MCF 10A (cell line): ENCODE measurements at places on chromosomes 3 and 15. TPM values are rescaled to one million over a fixed set of nuclear protein-coding genes. Genes with fewer than 3 reads are reported as not detected.

DNA sequence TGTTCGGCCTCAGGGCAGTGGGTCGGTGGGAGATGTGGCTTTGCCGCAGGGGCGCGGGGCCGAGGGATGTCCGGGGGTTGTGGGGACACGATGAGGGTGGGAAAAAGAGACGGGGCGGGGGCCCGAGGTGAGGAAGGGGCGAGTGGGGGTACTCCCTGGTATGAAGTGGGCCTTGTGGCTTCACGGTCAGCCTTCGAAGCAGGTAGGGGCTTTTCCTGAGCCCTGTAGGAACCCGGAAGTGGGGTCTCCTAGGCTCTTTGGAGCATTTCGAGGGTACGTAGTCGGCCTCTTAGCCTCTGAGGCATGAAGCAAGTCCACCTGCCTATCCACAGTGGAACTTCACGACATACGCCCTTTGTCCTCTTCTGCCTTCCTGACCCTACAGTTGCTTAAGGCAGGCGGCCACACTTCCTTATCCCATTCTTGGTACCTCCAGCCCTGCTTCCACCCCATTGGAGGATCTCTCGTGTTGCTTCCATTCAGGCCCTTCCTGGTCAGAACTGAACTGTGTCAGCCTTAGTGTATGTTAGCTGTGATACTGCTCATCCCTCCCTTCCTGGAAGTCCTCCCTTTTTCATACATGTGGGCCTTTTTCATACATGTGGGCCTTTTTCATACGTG lies 389 bp downstream of the ARPC4 start:
- DNase-seq = no peak
- H3K27ac ChIP-seq = peak overlapping the region; percentile 100
- no peaks in the 10 kb centered on the region for H3K27me3 ChIP-seq
- peaks cover 61% of the 10 kb centered on the region for H3K36me3 ChIP-seq
- peaks cover 31% of the 10 kb centered on the region for H3K4me1 ChIP-seq
- H3K4me3 ChIP-seq = peak overlapping the region; percentile 98

PLSCR2 gene
- total RNA-seq = not detected in 2 replicates

DNA sequence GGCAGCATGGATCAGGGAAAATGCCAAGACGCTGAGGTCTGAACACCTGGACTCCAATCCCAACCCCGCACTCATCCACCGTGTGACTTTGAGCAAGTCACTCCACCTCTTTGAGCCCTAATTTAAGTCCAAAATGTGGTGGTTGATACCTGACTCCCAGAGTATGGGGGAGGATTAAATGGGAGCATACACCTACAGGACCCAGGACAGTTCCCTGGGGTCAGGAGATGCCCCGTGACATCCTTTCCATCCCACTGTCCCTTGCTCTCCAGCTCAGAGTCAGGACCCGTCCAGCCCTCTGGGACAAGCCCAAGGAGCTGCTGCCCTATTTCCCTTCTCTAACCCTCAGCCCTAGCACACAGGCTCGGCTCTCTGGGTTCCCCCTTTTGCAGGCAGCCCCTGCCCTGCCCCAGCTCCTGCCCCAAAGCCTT lies 276.4 kb downstream of the XXYLT1 start:
- H3K36me3 ChIP-seq = no peaks in the 10 kb centered on the region
- no peak overlapping the region for H3K27ac ChIP-seq
- no peak overlapping the region for H3K4me3 ChIP-seq

MIX23 gene
- total RNA-seq = 78.2 and 94.4 TPM in 2 replicates

- no peak overlapping the region for H3K27ac ChIP-seq
- peak; percentile 23 for DNase-seq
- H3K27me3 ChIP-seq = no peaks in the 10 kb centered on the region
- H3K4me1 ChIP-seq = no peaks in the 10 kb centered on the region
- H3K4me3 ChIP-seq = no peak overlapping the region
These were observed 958.8 kb upstream of the NR2F2 start for GRCh38 chr15:95371664-95372063.

DNA sequence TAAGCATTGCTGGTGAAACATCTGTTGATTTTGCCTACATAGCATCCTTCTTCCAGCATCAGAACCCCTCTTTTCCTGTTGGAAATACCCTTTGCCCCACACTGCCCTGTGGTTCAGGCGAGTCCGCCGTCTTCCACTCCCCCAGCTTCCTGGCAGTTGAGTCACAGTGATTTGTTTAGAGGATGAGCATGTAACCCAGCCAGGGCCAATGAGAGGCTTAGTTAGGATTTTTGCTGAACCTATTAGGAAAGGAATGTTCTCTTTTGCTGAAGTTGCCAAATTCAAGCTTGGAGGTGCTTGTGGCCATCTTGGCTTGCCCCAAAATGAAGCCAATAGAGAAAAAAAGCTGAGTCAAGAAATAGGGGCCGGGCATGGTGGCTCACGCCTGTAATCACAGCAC lies 19.0 kb upstream of the MEX3B start:
- H3K4me1 ChIP-seq = no peaks in the 10 kb centered on the region
- peaks cover 15% of the 10 kb centered on the region for H3K27me3 ChIP-seq
- H3K4me3 ChIP-seq = no peak overlapping the region
- no peaks in the 10 kb centered on the region for H3K36me3 ChIP-seq

LRRN1 gene
- 1.2 TPM in 2 replicates for total RNA-seq

DNA sequence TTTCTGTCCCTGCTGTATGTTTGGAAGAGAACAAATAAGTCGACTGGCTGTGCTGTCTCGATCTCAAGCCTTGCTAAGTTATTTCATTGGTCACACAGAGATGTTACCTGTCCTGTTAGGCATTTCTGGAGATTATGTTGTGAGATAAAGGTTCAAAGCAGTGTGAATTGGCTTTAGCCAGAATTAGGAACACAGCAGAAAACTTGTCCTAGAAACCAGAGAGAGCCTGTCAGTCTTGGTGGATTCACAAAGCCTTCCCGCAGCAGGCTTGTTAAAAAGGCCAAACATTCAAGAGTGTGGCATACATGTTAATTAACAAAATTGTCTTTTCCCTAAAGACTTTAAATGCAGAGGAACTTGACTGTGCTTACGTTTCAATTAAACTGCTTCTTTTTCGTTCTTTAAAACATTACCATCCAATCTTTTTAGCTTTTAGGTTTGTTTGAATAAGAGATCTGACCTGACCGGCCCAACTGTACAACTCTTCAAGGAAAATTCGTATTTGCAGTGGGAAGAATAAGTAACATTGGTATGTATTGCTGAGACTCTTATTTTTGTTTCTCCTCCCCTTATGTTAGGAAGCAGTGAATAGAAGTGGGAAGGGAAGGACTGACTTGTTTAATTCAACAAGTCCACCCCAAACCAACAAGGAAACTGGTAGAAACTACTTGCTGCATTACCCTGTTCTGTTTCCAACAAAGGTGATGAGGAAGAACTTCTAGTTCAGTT lies 25.2 kb downstream of the ABHD2 start:
- no peak overlapping the region for H3K4me3 ChIP-seq
- no peaks in the 10 kb centered on the region for H3K27me3 ChIP-seq
- peaks cover 24% of the 10 kb centered on the region for H3K4me1 ChIP-seq

DNA sequence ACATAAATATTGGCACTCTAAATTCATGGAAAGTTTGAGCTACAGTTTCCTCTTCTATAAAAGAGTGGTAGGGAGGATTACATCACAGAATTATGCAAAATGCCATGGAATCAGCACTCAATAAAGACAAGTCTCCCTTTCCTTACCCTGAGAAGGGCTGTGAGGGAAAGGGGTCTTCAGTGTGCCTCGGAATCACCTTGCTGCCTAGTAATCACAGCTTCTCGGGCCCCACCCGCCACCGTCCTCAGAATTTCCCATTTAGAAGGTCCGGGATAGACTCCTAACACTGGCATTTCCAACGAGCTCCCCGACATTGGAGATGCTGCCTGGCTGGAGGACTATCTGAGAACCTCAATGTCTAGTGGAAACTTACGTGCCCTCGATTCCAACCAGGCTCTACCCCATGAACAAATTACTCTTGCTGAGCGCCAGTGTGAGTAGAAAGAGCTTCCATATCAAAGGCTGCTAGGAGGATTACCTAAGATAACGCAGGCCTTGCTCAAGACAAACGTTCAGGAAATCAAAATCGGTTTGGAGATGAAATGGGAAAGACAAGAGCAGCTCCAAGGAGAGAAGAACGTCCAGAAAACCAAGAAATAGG lies 92.1 kb upstream of the CHD2 start:
- H3K27ac ChIP-seq = peak overlapping the region; percentile 96
- peaks cover 34% of the 10 kb centered on the region for H3K4me1 ChIP-seq
- peaks cover 4% of the 10 kb centered on the region for H3K36me3 ChIP-seq
- DNase-seq = peak; percentile 73

- H3K36me3 ChIP-seq = no peaks in the 10 kb centered on the region
- peak; percentile 33 for DNase-seq
- H3K4me3 ChIP-seq = no peak overlapping the region
- peaks cover 31% of the 10 kb centered on the region for H3K4me1 ChIP-seq
These were observed 10.2 kb downstream of the SNRK start for GRCh38 chr3:43296565-43296964.

- no peak overlapping the region for H3K4me3 ChIP-seq
- DNase-seq = peak; percentile 41
- H3K4me1 ChIP-seq = peaks cover 6% of the 10 kb centered on the region
- H3K27ac ChIP-seq = peak overlapping the region; percentile 23
These were observed 169.8 kb upstream of the ROBO1 start for GRCh38 chr3:79937567-79937966.

- no peaks in the 10 kb centered on the region for H3K36me3 ChIP-seq
- H3K4me1 ChIP-seq = peaks cover 19% of the 10 kb centered on the region
These were observed 473 bp downstream of the FHIT start for GRCh38 chr3:61250784-61251173.

CCDC13 gene
- total RNA-seq = 1.1 and 1.3 TPM in 2 replicates

GRCh38 chr3:30779686-30780287 lies 114.7 kb downstream of the GADL1 start:
- no peak overlapping the region for H3K4me3 ChIP-seq
- DNase-seq = peak; percentile 65
- H3K27me3 ChIP-seq = no peaks in the 10 kb centered on the region
- H3K27ac ChIP-seq = no peak overlapping the region
- H3K4me1 ChIP-seq = no peaks in the 10 kb centered on the region

- H3K4me3 ChIP-seq = no peak within 1 kb of the TSS
- peak within 1 kb of the TSS; percentile 68 for H3K27ac ChIP-seq
- no peaks in the 10 kb centered on the region for H3K27me3 ChIP-seq
- DNase-seq = no peak
- H3K36me3 ChIP-seq = no peaks in the 10 kb centered on the region
These were observed at the start of gene SLC51B for GRCh38 chr15:65044724-65045481. Gene SLC51B (plus strand): TSS chr15:65045387. CDS start chr15:65050005, 4,618 bp downstream.

TYRO3 gene
- 9.7 and 12.3 TPM in 2 replicates for total RNA-seq

DNA sequence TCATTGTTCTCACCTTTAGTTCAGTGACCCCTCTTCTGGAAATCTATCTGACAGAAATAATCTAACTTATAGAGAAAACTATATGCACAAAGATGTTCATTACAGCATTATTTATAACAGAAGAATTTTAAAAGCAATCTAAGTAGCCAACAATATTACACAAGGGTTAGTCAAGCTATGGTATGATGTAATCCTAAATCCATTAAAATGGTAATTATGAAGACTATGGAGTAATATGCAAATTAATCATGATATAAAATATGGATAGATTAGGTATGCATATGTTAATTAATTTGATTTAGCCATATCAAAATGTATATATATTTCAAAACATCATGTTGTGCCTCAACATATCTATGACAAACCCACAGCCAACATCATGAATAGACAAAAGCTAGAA lies 17.7 kb upstream of the HERC1 start:
- DNase-seq = no peak
- H3K4me3 ChIP-seq = no peak overlapping the region
- H3K27me3 ChIP-seq = no peaks in the 10 kb centered on the region
- no peak overlapping the region for H3K27ac ChIP-seq
- no peaks in the 10 kb centered on the region for H3K4me1 ChIP-seq
- H3K36me3 ChIP-seq = no peaks in the 10 kb centered on the region

GOLGA8K gene
- not detected in 2 replicates for total RNA-seq
